Trophoblast cell (in vitro differentiated cells and primary cell): ENCODE measurements at places on chromosomes 2 and 18.

DNA sequence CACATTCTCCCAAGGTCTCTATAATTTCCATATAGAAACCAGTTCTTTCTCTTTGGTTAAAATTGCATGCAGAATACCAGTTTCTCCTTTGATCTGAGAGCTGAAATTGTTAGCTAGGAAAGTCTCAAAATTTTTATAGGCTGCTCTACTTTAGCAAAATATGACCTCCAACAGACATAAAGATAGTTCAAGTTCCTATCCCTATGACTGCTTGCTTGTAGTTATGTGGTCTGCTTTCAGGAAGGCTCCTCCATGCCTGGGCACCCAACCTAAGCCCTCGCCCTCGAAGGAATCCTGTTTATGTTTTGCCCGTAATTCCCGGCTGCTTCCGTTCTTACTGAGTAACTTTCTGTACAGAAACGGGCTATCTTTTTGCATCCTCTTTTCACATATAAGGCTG, 28.0 kb upstream of the LTBP1 start:
- peak; percentile 56 for DNase-seq

- DNase-seq = no peak
Observed at GRCh38 chr2:137383391-137383790, 580.9 kb upstream of the HNMT start.

DNA sequence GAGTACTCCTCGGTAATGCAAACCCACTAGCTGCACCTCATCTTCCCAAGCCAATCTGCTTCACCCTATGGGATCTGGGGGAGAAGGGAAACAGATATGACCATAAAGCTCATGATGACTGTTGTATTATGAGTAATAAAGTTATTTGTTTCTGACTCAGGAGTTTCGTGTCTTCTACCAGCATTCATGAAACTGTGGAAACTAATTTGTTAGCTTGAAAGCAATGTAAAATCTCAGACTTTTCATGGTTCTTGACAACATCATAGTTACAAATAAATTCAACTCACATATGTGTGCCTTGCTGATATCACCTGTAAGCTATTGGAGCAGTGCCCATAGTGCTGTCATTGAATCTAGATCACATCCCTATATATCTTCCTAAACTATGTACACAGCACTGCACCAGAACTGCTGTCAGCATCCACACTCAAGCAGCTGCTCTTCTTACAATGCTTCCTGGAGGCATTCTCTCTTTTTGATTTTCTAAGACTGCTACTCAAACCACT, 135.6 kb upstream of the KYNU start:
- DNase-seq = no peak

DNA sequence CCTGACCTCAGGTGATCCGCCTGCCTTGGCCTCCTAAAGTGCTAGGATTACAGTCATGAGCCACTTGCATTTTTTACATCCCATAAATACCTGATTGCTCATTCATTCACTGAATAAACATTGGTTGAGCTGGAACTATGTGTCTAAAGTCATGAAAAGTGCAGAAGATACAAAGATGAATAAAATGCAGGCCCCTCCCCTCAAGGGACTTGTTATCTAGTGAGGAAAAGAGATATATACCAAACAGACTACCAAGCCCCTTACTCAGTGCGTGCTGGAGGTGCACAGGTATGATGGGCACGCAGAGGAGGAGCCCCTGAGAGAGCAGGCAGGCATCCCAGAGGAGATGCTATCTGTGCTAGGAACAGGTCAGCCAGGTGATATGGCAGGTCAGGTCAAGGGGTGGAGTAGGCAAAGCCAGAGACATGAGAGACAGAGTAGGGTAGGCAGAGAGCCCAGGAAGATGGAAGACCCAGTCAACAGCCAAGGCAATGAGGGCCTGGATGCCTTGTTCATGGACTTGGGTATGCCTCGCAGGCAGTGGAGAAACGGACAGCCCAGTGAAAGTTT, 7.7 kb downstream of the FHL2 start:
- peak; percentile 97 for DNase-seq

GRCh38 chr2:100707016-100707947, 112.7 kb upstream of the NPAS2 start:
- no peak for DNase-seq

DNA sequence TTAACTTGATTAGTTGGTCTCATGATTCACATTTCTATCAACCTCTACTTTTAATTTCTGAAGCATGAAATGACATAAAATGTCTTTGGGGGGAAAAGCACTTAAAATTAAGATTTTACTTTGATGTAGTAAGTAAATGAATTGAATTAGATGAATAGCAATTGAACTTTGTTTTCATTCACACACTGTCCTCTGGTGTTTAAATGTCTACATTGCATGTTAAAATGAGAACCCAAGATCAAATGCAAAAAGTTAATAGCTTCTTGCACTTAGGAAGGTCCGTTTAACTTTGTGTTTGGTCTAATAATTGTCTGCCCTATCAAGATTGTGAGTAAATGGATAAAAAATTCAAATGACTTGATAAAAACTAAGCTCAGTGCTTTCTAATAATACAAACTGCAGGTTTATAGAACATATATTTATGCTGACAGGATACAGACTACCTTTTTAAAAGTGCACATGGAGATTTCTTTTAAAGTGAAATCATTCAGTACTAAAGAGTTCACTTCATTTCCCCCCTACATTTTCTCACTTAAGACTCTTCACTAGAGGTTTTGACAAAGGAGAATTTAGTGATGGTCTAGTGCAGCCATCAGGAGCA, 156.2 kb upstream of the NABP1 start:
- DNase-seq = no peak

GRCh38 chr2:230772156-230772555, 59.5 kb downstream of the CAB39 start:
- no peak for DNase-seq

DNA sequence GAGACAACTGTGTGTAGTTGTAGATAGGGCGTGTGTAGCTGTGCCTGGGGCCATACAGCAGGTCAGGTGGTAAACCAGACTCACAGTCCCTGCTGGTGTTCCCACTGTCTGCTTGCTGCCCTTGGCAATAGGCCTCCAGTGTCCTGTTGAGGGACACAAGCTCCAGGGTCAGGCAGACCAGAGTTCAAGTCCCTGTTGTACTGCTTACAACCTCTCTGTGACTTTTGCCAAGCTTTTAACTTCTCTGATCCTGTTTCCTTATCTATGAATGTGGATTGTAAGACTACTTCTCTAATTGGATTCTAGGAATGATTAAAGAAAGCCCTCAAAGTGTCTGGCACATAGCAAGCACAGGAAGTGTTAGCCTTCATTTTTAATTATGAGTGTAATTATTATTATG, 68.6 kb downstream of the MERTK start:
- no peak for DNase-seq
